ENCODE measurements at places on chromosomes 3 and 15. TPM values are rescaled to one million over a fixed set of nuclear protein-coding genes. Genes with fewer than 3 reads are reported as not detected.

- H3K4me3 ChIP-seq, result no peak overlapping the region
- H3K36me3 ChIP-seq, result no peaks in the 10 kb centered on the region
- H3K4me1 ChIP-seq, result peaks cover 54% of the 10 kb centered on the region
- DNase-seq, result no peak
- H3K27ac ChIP-seq, result no peak overlapping the region
Observed at GRCh38 chr15:68085052-68085451, 30.9 kb downstream of the PIAS1 start.

DNA sequence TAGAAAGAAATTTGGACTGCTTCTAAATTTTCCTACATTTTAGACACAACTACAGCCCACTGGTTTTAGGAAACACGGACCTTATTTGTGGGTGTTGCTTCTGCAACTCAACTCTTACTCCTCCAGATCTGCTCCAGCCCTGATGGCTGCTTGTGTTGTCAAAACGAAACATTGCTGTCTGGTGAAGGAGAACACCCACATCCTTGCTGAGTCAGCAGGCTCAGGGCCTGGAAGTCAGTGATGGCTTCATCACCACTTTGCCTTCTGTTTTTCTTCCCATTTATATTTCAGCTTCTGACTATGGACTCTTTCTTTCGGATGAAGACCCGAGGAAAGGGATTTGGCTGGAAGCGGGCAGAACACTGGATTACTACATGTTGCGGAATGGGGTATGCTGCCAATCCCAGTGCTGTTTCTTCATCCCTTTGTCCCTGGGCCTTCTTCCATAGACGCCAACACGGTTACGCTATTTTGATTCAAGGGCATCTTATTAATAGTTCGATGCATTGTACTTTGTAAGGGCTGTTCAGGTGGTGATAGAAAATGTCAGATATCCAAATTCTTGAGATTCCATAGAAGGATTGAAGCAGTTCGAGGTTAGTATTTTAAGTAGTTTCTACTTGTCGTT, 392.6 kb upstream of the TPM1 start:
- H3K36me3 ChIP-seq, result no peaks in the 10 kb centered on the region
- no peaks in the 10 kb centered on the region for H3K27me3 ChIP-seq
- no peak overlapping the region for H3K27ac ChIP-seq
- no peak overlapping the region for H3K4me3 ChIP-seq
- peaks cover 6% of the 10 kb centered on the region for H3K4me1 ChIP-seq

The UROC1 gene
- under 0.01 TPM for total RNA-seq

- H3K4me1 ChIP-seq, result no peaks in the 10 kb centered on the region
- H3K27ac ChIP-seq, result no peak overlapping the region
- no peaks in the 10 kb centered on the region for H3K27me3 ChIP-seq
- DNase-seq, result no peak
- no peak overlapping the region for H3K4me3 ChIP-seq
Observed at GRCh38 chr3:43361077-43361476, 74.7 kb downstream of the SNRK start.

The KLHL40 gene
- total RNA-seq, result not detected

DNA sequence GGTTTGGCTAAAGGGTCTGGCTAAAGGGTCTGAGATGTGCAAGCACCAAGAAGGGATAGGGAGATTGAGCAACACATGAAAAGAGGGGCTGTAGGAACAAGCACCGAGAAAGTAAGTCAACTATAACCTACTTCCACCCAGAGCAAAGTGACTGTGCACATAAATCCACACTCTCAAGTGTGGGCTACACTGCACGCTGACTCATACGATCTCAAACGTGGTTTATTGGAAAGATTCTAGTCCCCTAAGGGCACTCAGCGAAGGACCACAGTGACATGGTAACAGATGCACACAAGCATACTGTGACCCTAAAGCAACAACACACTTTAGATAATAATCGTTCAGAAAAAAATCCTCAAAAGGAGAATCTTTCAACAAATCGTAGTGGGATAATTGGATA, 48.0 kb downstream of the EHHADH start:
- H3K4me1 ChIP-seq, result no peaks in the 10 kb centered on the region
- no peak overlapping the region for H3K27ac ChIP-seq
- H3K36me3 ChIP-seq, result no peaks in the 10 kb centered on the region

The AMT gene
- 21.2 TPM for total RNA-seq

DNA sequence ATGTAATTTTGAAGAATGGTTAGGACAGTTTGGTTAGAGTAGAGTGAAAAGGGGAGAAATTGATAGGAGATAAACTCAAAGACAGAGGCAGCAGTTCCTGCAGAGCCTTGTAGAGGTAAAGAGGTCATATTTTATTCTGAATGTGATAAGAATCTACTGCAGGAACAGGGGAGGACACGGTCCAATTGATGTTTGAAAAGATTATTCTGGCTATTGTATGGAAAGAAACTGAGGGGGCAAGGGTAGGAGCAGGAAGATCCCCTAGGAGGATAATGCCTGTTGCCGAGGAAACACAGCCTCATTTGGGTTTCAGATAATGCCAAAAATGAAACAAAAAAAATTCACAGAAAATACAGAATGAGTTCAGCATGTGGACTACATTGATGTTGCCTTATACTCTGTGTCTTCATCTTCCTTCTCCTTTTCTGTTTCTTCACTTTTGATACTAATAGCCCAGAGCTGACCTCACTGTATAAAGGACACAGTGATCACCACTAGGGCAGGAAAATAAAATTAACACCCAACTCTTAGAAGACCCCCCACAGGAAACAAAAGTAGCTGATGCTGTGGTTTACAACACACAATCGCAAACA, 454.6 kb upstream of the UBE2E2 start:
- no peaks in the 10 kb centered on the region for H3K27me3 ChIP-seq
- no peak overlapping the region for H3K4me3 ChIP-seq
- H3K36me3 ChIP-seq, result no peaks in the 10 kb centered on the region
- no peaks in the 10 kb centered on the region for H3K4me1 ChIP-seq
- DNase-seq, result no peak

The AP3B2 gene
- total RNA-seq, result 2.2 TPM

DNA sequence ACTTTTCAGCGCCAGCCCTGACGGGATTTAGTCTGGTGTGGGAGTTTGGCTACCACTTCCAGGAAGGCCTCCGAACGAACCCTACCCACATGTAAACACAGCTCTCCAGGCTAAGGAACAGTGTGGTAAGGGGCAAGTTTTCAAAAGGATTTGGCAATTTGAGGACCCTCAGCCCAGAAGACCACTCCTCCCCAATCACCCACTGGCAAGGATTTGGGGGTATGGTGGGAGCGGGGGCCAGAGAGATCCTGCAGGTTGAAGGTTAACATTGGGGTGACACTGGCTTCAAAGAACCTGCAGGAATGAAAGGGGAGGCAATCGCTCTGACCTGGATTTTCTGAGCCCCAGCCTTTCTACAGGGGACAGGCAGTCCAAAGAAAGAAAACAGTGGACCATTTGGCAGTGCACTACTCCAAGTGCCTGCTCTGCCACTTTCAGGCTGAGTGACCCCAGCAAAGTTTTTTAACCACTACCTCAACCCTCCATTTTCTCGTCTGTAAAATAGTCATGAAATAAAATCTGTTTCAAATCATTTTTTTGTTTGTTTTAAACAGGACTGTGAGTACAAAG, 34.5 kb downstream of the ZIC4 start:
- H3K4me3 ChIP-seq, result no peak overlapping the region
- H3K27ac ChIP-seq, result no peak overlapping the region
- DNase-seq, result no peak
- H3K27me3 ChIP-seq, result peaks cover 87% of the 10 kb centered on the region
- no peaks in the 10 kb centered on the region for H3K4me1 ChIP-seq

The CFAP91 gene
- total RNA-seq, result 5.5 TPM

The XIRP1 gene
- 0.28 TPM for total RNA-seq

The SH2D7 gene
- total RNA-seq, result not detected

The CIB2 gene
- 14.5 TPM for total RNA-seq

The SLC22A13 gene
- 0.42 TPM for total RNA-seq

The CLSTN2 gene
- 6.0 TPM for total RNA-seq

DNA sequence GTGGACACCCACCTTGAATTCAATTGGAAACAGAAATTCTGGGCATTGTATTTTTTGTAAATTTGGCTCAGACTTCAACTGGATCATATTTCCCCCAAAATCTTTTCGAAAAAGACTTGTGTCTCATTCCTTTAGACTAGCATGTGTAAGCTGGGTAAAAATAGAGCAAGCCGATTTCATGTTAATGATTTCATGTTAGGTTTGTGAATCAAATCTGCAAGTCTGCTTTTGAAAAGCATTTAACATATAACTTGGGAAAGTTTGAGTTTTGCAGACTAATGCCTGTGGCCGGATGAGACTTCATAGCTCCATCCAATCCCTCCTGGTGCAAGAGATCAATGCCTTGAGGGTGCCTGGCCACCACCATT, 64.5 kb downstream of the FLNB start:
- no peak for DNase-seq
- peaks cover 13% of the 10 kb centered on the region for H3K4me1 ChIP-seq
- no peak overlapping the region for H3K27ac ChIP-seq
- H3K4me3 ChIP-seq, result no peak overlapping the region
- H3K27me3 ChIP-seq, result no peaks in the 10 kb centered on the region
- no peaks in the 10 kb centered on the region for H3K36me3 ChIP-seq

DNA sequence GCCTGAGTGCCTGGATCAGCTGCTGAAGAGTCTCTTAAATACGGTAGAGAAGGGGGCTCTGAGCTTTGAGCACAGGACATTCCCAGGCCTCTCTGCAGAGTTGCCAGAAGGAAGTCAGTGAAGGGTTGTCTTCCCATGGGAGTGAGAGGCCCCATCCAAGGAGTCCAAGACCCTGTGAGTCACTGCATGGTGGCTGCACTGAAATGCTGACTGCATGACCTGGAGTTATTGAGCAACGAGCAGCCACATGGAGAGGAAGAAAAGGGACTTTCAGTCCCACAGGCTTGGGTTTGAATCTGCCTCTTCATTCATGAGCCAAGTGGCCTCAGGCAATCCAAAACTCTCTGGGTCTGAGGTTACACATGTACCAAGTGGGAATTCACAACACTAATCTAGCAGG, 69.6 kb upstream of the RASGRF1 start:
- H3K4me3 ChIP-seq, result no peak overlapping the region
- no peak overlapping the region for H3K27ac ChIP-seq
- H3K27me3 ChIP-seq, result no peaks in the 10 kb centered on the region
- no peak for DNase-seq

The BBS4 gene
- 35.0 TPM for total RNA-seq

DNA sequence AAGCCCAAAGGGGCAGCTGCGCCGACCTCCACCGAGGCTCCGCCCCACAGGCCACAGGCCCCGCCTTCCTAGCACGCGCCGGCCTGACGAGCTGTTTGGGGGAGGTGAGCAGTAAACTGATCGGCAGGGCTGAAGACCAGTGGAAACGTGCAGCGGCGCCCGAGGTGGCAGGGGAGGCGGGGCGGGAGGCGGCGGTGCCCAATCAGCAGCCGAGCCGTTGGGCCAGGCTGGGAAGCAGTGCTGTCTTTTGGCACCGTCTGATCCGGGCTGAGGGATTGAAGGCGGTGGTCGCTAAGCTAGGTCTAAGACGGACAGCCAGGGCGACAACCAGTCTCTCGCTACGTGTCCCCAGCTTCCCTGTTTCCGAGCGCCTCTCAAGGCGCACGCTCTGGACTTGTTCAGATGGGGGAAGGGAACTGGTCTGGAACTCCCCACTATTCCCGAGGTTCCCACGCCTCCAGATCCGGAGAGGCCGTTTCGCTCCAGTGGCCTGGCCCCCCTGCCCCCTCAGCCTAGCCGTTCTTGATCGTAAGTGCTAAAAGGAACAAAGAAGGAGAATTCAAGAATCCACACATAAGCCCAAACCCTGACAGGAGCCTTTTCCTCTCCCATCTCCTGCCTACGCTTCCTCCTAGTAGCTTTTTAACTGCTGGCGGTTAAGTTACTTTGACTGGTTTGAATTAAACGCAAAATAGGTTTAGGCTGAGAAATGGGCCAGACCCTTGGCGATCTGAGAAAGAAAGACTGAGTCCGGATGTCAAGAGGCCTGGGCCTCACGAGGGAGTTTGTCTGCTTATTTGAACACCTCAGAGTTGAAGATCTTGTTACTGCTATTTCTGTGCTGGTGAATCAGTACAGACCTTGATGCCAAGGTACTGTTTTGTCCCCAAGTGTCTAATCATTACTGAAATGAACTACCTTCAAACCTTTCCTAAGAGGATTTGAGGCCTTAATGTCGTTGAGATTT, at the start of gene FMN1:
FMN1 (minus strand) TSS at position 11 of the 967 bp plus-strand sequence. CDS start 39,800 bp downstream, outside the sequence.
- H3K4me3 ChIP-seq, result no peak within 1 kb of the TSS
- H3K4me1 ChIP-seq, result no peaks in the 10 kb centered on the region
- H3K27me3 ChIP-seq, result peaks cover 3% of the 10 kb centered on the region
- H3K27ac ChIP-seq, result no peak within 1 kb of the TSS
- H3K36me3 ChIP-seq, result no peaks in the 10 kb centered on the region

- no peaks in the 10 kb centered on the region for H3K27me3 ChIP-seq
- no peak overlapping the region for H3K4me3 ChIP-seq
- no peak overlapping the region for H3K27ac ChIP-seq
- DNase-seq, result no peak
- H3K4me1 ChIP-seq, result no peaks in the 10 kb centered on the region
Observed at GRCh38 chr3:69276884-69277283, 109.0 kb downstream of the FRMD4B start.

The MUC20 gene
- total RNA-seq, result 3.0 TPM

GRCh38 chr3:141337523-141337854, 30.8 kb upstream of the ZBTB38 start:
- H3K4me1 ChIP-seq, result no peaks in the 10 kb centered on the region
- no peak overlapping the region for H3K27ac ChIP-seq
- no peak overlapping the region for H3K4me3 ChIP-seq
- no peaks in the 10 kb centered on the region for H3K36me3 ChIP-seq
- DNase-seq, result no peak

The TRMT10C gene
- 26.5 TPM for total RNA-seq

- H3K36me3 ChIP-seq, result no peaks in the 10 kb centered on the region
- no peaks in the 10 kb centered on the region for H3K27me3 ChIP-seq
- H3K27ac ChIP-seq, result no peak overlapping the region
- H3K4me1 ChIP-seq, result peaks cover 6% of the 10 kb centered on the region
- H3K4me3 ChIP-seq, result no peak overlapping the region
- DNase-seq, result no peak
Observed at GRCh38 chr3:190340071-190340470, 17.8 kb upstream of the CLDN1 start.

DNA sequence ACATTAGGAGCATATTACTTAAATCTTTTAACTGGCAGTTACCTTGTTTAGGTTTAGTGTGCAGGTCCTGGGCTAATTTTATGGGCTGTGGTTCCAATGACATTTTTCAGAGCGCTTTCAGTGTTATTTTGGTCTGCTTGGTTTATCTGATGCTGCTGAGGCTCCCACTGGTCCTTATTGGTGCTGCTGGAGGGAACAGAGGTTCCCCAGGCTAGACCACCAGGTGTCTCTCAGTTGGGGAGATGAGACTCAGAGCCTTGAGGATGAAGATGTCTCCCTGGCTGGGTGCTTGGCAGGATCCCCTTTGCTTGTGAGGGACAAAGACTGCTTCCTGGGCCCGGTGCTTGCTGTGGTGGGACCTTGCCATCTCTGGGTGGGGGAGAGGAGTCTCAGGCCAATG, 28.3 kb upstream of the TASOR start:
- H3K27ac ChIP-seq, result no peak overlapping the region
- H3K27me3 ChIP-seq, result no peaks in the 10 kb centered on the region
- no peak for DNase-seq
- no peak overlapping the region for H3K4me3 ChIP-seq
- no peaks in the 10 kb centered on the region for H3K4me1 ChIP-seq
- no peaks in the 10 kb centered on the region for H3K36me3 ChIP-seq

The CFAP20DC gene
- total RNA-seq, result 2.6 TPM

Data from adrenal gland (tissue), 19 donors.